GDM1 (cell line): ENCODE measurements at places on chromosomes 7 and 10.

GRCh38 chr10:48523820-48524758 lies 80.8 kb downstream of the ARHGAP22 start:
- DNase-seq: peak; percentile 68

DNA sequence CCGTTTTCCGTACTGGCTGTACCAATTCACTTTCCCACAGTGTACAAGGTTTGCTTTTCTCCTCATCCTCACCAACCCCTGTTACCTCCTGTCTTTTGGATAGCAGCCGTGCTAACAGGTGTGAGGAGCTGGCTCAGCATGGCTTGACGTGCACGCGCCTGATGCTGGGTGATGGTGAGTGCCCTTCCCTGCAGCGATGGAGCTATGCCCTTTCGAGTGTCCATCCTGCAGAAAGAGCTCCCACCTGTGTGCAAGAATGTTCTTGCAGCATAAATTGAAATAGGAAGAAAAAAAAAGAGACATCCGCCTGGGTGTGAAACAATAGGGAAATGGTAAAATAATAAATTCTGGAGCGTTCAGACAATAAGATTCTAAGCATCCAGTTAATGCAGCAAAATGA lies 9.5 kb upstream of the UBE3C start:
- DNase-seq: no peak

- no peak for DNase-seq
Observed at GRCh38 chr7:47441796-47442604, 139.9 kb downstream of the TNS3 start.

DNA sequence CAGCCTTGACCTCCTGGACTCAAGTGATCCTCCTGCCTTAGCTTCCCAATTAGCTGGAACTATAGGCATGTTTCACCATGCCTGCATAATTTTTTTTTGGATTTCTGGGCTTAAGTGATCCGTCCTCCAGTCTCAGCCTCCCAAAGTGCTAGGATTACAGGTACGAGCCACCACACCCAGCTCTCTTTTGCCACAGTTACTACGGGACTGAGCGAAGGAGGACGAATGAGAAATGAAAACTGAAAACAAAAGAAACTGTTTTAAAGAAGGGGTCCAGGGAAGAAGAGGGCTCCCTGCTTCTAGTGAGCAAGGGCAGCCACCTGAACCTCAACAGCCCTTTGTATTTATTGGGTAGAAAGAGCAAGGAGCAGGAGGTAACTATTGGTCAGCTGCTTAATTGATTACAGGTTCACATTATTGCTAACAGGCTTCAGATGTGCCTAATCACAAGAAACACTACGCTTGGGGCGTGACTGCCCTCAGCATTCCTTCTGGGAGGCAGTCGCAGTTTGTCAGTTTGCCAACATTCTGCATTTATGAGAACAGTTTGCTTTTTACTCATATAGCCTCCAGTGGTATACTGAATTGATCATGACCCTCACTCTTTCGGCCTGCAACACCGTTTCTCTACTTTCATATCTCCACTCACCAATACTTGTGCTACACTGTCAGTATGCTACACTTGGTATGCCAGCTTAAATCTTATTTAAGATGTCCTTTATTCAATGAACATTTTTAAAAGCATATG lies 676.8 kb downstream of the DNAJB9 start:
- no peak for DNase-seq

DNA sequence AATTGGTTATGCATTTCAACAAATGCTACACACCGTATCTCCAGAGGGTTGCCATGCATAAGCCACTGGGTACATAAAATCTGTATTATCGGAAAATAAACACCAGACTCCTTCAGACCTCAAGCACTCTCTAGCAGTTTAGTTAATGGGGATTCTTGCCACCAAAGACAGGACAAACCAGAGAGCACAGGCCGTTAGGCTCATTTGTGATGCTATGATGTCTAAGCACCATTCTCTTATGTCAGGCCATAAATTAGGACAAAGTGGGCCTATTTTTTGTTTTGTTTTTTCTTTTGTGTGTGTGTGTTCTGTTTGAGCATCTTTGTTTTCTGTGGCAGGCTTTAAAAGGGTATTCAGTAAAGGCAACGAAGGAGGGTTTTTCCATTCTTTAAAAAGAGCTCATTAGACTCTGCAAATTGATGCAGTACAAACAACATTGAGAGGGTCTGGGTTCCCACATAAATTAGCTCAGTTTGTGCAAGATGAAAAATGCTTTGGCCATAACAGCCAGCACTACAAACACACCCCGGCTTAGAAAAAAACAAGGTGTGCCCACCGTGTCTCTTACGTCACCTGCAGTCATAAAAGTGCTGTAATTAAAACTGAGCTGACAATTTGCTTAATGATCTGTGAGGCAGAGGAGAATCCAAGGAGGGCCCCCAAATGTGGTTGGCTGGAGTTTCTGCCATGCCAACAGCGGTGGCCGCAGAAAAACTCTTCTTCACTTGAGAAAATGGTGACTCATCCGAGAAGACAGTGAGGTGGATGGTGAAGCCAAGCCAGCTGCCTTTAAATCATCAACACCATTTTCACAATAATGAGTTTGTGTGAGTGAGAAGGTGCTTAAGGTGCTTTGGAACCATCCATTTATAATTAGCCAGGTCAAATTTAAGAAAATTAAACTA lies 297.9 kb downstream of the GATA3 start:
- DNase-seq: no peak

- no peak for DNase-seq
Observed at GRCh38 chr10:13956826-13957225, 370.1 kb downstream of the PRPF18 start.

DNA sequence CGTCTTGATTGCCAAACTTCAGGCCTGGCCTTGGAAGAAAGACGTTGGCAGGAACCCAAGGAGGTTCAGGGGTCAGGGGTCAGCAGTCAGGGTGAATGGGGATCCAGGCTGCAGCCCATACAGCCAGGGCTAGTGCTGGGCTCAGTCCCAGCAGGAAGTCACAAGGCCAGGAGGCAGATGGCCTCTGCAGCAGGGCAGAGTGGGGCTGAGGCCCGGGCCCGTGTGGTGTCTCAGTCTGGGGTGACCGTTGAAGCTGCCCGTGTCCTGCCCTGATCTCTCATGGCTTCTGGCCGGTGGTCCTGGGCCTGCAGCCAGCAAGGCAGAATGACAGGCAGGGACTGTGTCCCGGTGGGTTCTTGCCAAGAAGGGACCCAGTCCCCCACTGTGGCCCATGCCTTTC lies 26.6 kb upstream of the PURB start:
- DNase-seq: no peak

DNA sequence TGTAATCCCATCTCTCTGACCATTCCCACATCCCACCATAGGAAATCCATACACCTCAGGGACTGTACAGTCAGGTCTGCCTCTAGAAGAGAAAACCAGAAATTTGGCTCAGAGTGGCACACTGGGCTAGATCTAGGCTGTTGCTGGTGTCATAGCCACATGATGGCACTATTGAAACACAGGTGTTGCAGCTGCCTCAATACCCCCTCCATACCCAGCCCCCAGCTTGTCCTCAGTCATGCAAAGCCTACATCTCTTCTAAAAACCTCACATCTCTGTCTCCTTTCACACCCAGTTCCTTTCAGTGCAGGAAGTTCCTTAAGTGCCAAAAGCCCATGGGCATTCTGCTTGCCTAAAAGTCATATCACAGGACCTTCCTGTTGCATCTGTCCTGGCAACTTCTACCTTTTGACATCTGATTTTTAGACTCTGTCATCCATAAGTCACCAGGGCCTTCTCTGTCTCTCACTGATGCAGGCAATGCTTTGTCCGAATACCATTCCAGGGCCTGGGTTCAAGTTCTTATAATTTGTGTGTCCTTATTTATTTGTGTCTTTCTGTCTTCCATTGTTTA lies 27.0 kb upstream of the HIBADH start:
- DNase-seq: peak; percentile 25

GRCh38 chr7:155761162-155761561 lies 51.1 kb downstream of the SHH start:
- DNase-seq: no peak

- DNase-seq: no peak
Observed at GRCh38 chr10:98289802-98290209, 21.8 kb upstream of the LOXL4 start.

GRCh38 chr10:92640107-92640506 lies 47.2 kb downstream of the KIF11 start:
- DNase-seq: no peak

- DNase-seq: no peak
Observed at GRCh38 chr10:34786464-34786863, 28.6 kb downstream of the PARD3 start.

DNA sequence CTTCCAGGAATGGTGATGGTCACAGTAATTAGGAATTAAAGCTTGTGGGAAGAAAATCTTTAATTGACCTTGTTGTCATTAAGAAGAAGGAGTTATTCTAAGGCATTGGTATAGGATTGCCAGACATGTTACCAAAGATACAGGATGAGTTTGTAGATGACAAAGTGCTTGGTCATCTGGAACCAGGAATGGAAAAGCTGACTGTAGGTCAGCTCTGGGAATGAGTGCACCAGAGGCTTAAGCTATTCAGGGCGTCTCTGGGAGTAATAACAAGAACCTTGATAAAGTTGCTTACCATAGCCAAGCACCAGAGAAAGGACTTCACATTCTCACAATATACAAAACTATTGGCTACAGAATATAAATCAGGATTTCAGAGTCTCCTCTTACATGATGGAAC lies 89.0 kb downstream of the PHTF2 start:
- no peak for DNase-seq

DNA sequence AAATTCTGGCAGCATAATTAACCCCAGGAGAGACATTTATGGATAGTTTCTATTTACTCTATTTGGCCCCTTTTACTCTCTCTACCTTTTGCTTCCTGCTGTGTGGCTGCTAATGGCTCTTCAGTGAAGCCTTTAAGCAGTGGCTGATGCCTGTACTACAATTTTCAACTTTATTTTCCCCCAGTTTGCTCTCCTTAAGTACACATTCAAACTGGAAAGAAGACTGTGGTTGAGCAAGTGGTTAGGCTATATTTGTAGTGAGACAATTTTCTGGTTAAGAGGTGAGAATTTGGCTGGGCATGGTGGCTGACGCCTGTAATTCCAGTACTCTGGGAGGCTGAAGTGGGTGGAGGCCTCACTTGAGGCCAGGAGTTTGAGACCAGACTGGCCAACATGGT lies 8.5 kb upstream of the RSBN1L start:
- DNase-seq: no peak

- no peak for DNase-seq
Observed at GRCh38 chr10:124700293-124701037, 43.7 kb downstream of the FAM53B start.

GRCh38 chr7:79723833-79724618 lies 270.6 kb upstream of the MAGI2 start:
- DNase-seq: no peak

DNA sequence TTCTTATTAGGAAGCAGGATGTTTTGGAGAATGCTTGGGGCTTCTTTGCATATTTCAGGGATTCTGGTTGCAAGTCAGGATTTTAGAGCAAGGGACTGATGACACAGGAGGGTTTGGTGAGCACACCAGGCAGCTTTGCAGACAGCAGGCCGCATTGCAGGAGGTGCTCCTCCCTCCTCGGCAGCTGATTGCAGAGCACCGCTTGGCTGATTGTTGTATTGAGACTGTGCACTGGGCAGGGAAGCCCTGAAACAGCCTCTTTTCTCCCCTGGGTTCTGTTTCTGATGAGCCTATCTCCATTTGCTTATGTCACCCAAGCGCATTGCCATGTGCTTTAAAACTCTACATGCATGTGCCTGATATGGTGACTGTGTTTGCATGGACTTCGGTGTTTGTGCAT lies 769.6 kb downstream of the GRID1 start:
- DNase-seq: no peak

- no peak for DNase-seq
Observed at GRCh38 chr10:80900661-80901060, 363.0 kb downstream of the SH2D4B start.

DNA sequence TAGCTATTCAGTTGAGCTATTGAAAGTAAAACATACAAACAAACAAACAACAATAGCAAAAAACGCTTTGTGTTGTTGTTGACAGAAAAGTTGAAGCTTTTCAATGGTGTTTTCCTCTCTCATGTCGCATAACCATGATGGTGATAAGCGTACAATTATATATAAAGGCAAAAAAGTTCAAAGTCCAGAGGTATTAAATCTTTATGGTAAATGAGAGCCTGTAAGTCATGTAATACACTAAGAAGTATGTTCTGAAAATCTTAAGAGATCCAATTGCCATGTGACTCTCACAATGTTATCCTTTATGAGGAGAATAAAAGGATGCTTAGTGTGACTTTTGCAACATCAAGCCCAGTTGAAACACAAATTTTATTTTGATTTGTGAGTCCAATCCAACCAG lies 93.9 kb downstream of the PPP1R9A start:
- no peak for DNase-seq

DNA sequence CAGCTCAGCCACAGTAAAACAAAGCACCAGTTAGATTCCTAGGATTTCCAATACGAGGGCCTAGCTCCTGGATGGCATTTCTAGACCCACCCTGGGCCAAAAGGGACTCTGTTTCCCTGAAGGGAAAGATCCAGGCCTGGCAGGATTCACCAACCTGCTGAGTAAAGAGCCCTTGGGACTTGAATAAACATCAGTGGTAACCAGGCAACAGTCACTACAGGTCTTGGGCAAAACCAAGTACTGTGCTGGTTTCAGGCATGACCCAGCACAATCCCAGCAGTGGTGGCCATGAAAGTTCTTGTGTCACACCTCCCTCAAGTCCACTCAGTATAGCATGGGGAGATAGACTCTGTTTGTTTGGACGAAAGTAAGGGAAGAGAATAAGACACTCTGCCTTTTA lies 31.0 kb upstream of the STARD3NL start:
- no peak for DNase-seq

GRCh38 chr7:37442268-37442667 lies 6.4 kb downstream of the ELMO1 start:
- DNase-seq: no peak

DNA sequence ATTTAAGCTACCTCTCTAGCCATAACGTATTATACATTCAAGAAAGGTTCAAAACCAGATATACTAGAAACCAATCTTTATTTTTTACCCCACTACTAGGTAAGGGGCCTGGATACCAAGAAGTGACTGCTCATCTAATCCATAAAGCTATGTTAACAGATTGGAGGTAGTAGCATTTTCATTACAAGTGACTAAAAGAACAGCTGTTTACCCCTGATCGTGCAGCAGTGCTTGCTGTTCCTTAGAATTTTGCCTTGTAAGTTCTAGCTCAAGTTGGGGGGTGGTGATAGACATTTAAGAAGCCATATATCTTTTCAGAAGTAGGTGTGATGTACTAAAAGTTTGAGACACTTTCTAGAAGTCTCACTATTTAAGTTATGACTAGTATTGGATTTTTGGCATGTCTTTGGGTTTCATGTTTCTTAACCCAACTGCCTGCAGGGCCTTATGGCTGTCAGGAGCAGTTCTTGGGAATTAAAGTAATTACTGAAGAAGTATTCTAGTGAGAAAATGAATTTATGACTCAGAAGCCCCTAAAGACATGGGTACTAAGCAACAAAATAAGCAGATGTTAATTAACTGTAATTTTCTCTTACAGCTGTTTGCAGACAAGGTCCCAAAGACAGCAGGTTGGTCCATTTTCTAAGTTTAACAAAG lies 2.3 kb downstream of the PPIA start:
- no peak for DNase-seq

- no peak for DNase-seq
Observed at GRCh38 chr7:111264981-111265380, 174.1 kb downstream of the LRRN3 start.
